Stimulated activated CD8-positive, alpha-beta memory T cell treated with anti-CD3 and anti-CD28 coated beads, Interleukin-7, amount 100 ng/mL, for 1 hour (primary cell): ENCODE measurements at places on chromosomes 5 and 9.

GRCh38 chr9:134518004-134518606 lies 123.5 kb upstream of the COL5A1 start:
- no peak for DNase-seq

- DNase-seq = no peak
Observed at GRCh38 chr9:115653171-115653606, 500.4 kb upstream of the PAPPA start.

DNA sequence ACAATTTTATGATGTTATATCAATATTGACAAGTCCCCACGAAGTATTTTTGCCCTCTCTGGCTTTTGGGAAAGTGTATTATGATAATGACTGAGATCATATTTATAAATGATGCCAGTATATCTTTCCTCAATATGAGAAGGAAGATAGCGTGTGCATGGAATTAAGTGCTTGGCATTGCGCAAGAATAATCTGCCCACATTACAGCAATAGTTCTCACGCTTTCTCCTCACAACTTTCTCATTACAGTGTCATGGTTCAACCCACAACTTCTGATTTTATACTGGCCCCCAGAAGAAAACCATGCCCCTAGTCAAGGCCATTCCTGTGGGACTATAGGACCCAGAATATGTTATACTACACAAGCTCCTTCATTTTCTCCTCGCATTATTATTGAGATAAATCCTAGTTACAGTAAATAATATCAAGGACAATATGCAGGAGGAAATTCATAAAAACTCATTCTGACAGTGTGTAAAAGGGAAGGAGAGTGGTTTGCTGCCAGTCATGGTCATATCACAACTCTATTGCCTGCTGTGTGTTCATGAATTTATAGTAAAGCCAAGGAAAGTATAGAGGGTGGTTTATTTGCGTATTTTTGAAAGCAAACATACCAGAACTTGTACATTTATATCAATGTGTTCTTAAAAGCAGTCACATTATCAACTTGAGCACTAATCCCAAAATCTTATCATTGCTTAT lies 114.1 kb downstream of the PIK3R1 start:
- DNase-seq = no peak

GRCh38 chr9:83473488-83473971 lies 64.7 kb downstream of the FRMD3 start:
- no peak for DNase-seq

GRCh38 chr5:158054223-158055110 lies 195.5 kb upstream of the CLINT1 start:
- no peak for DNase-seq

DNA sequence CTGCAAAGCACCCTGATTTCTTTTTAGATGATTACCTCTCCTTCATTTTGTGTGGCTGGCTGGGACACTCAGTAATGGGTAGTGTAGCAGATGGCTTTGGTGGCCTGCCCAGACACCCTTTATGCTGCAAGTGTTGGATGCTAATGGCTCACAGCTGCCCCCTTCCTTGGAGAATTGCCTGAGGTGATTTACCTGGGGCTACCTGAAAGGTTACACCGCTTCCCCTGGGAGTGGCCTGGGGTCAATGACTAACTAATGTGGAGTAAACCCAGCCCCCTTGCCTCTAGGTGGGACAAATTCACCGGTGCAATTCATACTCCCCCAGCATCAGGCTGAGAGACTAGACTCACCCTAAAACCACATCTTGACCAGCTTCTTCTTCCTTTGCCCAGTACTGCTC lies 23.5 kb upstream of the HAND1 start:
- no peak for DNase-seq

DNA sequence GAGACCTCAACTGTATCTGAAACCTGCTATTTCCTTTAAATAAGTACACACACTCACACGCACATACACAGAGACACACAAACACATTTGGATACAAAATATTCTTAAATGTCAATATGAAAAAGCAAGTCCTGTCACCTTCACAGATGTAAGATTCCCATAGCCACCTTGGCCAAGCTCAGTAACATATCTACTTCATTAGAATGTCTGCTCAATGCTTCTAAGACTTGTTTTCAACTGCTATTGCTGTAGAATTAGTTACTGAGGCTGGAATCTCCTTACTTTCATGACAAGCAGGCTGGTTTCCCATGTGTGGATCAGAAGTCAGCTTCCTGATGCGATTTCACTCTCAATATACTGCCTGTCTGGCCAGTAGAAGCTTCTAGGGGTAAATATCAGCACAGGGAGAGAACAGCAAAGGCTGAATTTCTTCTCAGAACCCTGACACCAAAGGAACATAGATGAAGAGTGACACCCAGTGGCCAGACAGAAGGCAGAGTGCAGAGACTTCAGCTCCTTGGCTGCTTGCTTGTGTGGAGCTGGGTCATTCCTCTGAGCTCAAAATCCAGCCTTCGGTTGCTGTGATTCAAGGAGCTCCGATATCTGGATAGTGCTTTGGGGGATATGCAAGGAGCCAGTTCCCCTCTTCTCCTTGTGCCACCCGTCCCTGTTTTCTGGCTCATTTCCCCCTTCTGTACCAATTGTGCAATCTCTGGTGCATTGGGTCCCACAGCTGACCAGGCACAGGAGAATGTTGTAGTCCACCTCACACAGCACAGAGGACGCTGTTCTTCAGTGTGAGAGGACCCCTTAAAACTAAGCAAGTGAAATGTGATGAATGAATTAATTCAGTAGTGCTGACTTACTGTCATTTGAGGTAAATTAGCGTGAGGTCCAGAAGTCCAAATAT lies 26.6 kb upstream of the ABLIM3 start:
- peak; percentile 4 for DNase-seq
